ENCODE measurements at places on chromosomes 5 and 9. TPM values are rescaled to one million over a fixed set of nuclear protein-coding genes. Genes with fewer than 3 reads are reported as not detected.

Gene SWI5
- 42.3 TPM for total RNA-seq

Gene FOXI1
- total RNA-seq = 0.59 TPM

Gene NDUFS4
- 216 TPM for total RNA-seq

Gene FBP2
- total RNA-seq = not detected

Gene PCDHGC4
- not detected for total RNA-seq

Gene ALDH1A1
- not detected for total RNA-seq

Gene GFI1B
- total RNA-seq = not detected

Gene CBY3
- total RNA-seq = not detected

Gene DOLK
- total RNA-seq = 16.9 TPM

Gene ELAVL2
- not detected for total RNA-seq

Gene PTAR1
- 21.0 TPM for total RNA-seq

Gene HMCN2
- total RNA-seq = 0.20 TPM

Gene PCDHGA3
- not detected for total RNA-seq

Gene PCDHGA6
- total RNA-seq = 2.3 TPM

Gene SLC36A2
- not detected for total RNA-seq

Gene FREM1
- total RNA-seq = 0.37 TPM

Gene SH3PXD2B
- total RNA-seq = 15.2 TPM

Data from MG63 (cell line).